ENCODE measurements at places on chromosomes 4 and X.

DNA sequence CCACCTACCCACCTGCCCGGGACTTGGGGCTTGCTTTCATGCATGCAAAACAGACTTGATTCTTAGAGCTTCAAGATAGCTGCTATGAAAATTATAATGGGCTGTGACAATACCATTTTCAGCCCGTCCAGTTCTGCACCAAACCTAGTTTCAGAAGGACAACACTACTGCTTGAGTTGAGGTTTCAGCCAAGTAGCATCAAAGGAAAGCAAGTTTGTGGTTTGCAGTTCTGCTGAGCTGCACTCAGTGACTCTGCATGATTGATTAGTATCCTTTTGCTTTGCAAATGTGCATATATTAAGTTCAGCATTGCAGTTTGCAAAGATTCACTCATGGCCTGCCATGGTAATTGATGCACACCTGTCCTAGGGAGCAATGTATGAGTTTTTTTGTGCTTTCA, 442.7 kb downstream of the RPA4 start:
- no peak for DNase-seq

- DNase-seq = no peak
Measured at GRCh38 chr4:186932196-186932595, 208.5 kb upstream of the FAT1 start.

DNA sequence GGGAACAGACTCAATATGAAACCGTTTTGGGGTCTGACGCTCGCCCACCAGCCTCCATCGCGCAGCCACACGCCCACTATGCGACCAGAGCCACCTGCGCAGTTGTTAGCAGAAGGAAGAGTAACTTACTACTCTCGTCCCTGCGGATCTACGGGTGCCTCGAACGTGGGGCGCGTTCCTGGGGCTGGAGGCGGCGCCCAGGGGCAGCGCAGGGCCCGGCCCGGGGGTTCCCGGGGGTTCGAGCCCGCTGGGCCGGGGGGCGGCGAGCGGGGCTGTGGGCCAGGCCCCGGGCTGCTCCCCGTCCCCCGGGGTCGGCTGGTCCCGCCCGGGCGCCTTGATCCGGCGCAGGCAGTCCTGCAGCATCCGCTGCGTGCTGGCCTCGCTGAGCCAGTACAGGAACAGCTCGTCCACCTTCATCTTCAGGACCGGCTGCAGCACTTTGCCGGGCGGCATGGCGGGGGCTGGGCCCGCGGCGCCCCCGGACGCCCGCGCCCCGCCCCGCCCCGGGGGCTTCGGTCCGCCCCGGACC, 404 bp downstream of the PPP2R3B start:
- DNase-seq = no peak

- DNase-seq = no peak
Measured at GRCh38 chrX:10106806-10107205, 50.0 kb upstream of the CLCN4 start.

- no peak for DNase-seq
Measured at GRCh38 chr4:155489271-155489670, 112.5 kb upstream of the MAP9 start.

GRCh38 chr4:144948421-144948820, 149.6 kb downstream of the ANAPC10 start:
- DNase-seq = no peak

- no peak for DNase-seq
Measured at GRCh38 chrX:44225667-44226066, 117.8 kb downstream of the EFHC2 start.

DNA sequence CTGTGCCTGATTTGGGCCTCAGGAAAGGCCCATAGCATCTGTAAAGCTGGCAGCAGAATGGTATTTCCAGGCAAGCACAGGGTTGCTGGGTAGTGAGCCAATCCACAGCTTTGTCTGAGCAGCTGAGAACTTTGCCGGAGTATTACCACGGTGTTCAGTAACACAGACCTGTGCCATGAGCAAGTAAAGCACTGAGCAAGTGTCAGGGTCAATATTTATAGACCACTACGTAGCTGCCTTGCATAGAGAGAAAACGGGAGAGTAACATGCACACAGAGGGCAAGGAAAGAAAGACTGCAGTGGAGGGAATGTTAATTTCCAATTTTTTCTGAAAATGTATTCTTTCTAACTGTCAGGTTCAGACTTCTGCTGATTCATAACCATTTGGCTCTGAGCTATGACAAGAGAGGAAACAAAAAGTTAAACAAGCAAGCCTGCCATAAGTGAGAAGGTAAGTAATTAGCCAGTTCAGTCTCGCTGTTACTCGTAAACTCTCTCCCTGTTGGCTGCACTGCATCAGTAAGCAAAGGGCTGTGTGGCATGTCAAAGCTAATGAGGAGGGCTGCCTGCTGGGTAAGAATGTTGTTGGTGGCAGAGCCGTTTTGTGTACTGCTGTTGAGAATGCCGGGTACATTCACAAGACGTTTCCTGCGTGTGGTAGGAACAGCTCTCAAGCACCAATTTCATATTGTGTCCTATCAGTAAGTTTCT, 238.1 kb downstream of the BMPR1B start:
- no peak for DNase-seq

- no peak for DNase-seq
Measured at GRCh38 chr4:157600583-157600982, 380.1 kb downstream of the GRIA2 start.

DNA sequence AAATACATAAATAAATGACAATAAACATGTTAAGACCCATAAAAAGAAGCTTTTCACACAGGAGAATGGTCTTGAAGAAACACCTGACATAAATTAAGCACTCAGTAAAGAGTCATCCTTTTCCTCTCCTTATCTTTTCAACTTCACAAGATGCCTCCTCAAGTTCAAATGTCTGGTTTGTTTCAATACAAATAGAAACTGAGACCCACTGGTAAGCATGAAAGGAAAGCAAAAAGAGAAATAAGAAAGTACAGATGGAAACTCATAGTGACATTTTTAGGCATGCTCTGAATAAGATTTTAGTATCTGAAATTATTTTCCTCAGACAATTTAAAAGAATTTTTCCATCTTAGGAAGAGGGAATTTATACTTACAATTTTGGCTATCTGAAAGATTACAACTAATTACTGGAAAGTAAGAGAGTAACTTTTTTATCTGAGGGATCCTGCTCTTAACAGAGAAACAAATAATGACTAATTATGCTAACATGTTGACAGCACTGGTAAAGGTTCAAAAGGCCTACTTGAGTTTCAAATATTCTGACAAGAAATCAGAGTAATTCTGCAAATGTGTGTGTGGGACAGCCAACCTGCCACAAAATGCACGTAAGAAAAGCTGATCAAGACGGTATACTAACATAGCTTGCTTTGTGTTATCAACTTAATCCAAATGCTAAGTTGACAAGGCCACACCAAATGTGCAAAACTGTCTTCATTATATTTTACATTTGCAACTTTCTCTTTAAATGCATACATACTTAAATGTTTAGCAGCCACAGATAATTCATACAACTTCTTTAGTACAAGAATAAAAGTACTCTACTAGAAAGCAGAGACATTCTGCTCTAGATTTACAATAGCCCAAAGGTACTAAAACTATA, 113.0 kb downstream of the IQCM start:
- no peak for DNase-seq

GRCh38 chr4:86603311-86603885, 9.3 kb downstream of the PTPN13 start:
- DNase-seq = no peak

- no peak for DNase-seq
Measured at GRCh38 chrX:1147611-1148515, 64.6 kb downstream of the CRLF2 start.

DNA sequence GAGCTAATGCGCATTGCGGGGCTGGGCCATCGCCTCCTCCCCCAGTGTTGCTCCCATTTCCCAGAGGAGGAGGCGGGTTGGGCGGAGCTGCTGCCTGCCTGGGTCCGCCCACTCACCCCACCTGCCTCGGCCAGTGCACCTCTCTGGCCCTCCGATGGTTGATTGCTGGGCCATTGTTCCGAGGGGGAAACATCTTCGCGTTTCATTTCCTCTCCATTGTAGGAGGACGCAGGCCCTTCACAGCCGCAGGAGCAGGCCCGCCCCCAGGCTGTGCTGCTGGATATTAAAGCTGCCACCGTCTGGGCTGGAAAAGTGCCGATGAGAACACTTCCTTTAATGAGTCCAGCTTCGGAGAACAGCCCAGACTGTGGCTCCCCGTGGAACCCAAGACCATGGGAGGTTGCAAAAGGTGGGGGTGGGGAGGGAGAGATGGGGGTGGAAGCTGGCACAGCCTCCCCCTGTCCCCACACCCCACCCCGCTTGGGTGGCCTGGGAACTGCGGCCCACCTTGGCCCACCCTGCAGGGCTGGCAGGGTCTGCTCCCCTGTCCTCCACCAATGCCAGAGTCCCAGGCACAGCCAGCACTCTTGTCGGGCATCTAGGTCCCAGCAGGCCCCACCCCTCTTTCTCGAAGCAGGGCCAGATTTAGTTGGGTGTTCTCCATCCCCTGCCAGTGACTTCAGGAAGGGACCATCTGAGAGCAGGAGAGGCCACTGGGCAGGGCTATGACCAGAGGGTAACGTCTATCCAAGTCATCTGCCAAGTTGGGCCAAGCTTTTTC, 96.6 kb downstream of the ADRA2C start:
- DNase-seq = no peak

- no peak for DNase-seq
Measured at GRCh38 chrX:74940414-74940813, 15.2 kb upstream of the NEXMIF start.

DNA sequence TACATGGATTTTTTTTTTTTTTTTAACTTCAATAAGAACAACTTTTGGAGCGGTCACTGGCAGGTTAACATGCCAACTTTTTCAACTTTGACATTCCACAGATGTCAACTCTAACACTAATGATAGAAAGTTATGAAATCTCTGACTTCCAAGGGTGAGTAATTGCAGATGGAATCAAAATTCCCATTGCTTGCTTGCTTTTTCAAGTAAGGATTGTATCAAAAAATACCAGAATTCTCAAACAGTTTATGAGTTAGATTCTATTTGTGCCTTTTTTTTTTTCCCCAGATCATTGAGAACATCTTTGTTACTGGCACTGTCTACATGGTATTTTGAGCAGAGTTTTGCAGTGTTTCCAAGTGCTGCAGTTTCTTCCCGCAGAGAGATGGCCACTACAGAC, 50.3 kb upstream of the OTUD4 start:
- no peak for DNase-seq

DNA sequence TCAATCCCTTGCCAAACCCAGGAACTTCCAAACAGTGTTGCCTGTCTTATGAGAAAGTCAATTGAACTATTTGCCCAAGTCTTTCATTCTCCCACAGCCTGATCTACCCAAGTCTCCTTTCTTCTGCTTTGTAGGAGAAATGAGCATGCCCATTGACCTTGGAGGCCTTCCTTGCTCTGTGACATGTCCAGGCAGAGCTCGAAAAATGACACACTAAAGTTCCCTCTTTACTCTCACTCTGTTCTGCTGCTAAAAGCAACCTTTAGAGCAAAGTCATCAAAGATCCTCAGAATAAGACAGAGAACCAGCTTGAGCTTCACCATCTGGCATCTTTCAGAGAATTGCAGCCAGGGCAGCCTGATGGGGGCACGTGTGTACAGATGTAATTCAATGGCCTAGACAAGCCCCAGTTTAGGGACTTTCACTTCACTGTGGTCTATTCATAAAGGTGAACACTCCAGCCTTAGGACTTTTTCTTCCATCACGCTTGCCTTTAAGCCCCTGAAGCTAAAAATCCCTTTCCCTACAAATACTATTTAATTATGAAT, 136.4 kb downstream of the AMELX start:
- no peak for DNase-seq

DNA sequence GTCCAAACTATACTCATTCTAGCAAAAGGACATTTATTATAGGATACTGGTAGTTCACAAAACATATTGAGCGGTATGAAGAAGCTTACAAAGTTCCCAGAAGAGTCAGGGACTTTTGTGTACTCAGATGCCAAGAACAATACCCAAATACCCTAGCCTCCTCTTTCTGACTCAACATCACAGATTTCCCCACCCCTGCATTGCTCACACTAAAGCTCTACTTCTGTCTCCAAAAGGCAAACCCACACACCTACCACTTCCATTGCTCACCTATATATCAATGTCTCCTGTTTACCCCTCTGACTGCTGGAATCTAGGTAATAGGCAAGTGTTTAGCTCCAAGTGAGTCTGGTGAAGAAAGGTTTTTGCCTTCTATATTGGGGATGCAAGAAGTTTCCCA, 100.7 kb upstream of the HCCS start:
- no peak for DNase-seq

DNA sequence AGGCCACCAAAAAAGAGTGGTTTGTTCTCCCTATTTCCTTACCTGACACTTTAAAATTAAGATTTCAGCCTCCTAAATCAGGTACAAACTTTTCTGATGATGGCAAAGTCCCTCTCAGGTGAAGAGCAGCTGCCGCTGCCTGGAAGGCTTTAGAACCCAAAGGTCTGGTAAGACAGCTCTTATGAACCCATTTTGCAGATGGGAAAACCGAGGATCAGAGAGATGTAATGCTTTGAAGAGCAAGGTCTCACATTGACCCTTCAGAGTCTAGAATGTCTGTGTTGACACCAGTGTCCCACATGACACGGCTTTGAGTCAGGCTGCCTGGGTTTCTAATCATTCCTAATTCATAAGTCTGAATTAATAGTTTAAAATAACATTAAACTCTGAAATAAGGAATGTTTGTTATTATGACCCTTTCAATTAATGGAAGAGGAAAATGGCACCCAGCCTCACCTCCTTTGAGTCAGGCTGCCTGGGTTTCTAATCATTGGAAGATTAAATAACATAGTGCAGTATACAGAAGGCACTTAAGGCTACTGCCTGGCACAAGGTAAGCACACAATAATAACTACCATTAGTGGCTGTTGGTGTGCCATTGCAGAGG, 27.9 kb upstream of the KIAA0232 start:
- DNase-seq = no peak

GRCh38 chr4:15488658-15489470, 19.2 kb downstream of the CC2D2A start:
- no peak for DNase-seq

- DNase-seq = no peak
Measured at GRCh38 chr4:184885602-184886001, 59.8 kb upstream of the ACSL1 start.

- no peak for DNase-seq
Measured at GRCh38 chr4:78781924-78782323, 5.8 kb downstream of the BMP2K start.

GRCh38 chr4:70603856-70604255, 11.8 kb downstream of the AMBN start:
- DNase-seq = no peak

- peak; percentile 42 for DNase-seq
Measured at GRCh38 chrX:154436374-154436982, 476 bp upstream of the GDI1 start.

DNA sequence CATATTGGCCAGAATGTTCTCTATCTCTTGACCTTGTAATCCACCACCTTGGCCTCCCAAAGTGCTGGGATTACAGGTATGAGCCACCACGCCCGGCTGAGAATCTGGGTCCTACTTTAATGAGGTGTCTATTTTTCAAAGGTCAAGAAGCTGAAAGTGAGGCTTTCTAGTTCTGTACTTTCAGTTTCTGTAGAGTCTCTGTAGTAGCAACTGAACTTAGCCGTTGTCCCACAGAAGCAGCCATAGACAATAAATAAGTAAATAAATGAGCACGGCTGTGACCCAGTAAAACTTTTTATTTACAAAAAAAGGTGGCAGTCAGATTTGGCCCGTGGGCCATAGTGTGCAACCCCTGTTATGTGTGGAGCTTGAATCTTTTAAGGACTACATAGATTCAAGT, 92.0 kb downstream of the FNIP2 start:
- DNase-seq = no peak

- DNase-seq = no peak
Measured at GRCh38 chr4:174483792-174484191, 38.5 kb downstream of the HPGD start.

Data from NCI-H2107 (cell line).